ENCODE measurements at places on chromosomes 4 and X.
A peak's percentile ranks its signal among the peaks of the same experiment; 100 is the strongest.

GRCh38 chrX:9874483-9874882 is 88.3 kb downstream of the SHROOM2 start:
- no peak for DNase-seq

DNA sequence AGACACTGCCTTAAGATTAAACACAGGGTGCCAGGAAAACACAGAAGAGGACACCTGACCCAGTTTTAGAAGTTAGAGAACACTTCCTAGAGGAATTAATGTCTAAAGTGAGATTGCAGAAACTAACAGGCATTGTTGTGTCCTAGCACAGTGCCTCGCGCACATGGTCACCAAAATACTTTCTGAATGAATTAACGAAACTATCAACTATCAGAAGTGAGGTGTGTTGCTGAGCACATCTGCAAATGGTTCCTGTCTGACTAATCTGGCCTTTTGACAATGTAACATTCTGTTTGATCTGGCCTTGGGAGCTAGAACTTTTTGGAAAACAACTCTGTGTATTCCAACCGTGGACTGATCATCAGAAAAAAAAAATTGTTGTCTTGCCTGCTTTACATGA is 556.8 kb upstream of the LCORL start:
- no peak for DNase-seq

- peak; percentile 53 for DNase-seq
These were observed 227.7 kb downstream of the BCOR start for GRCh38 chrX:39869846-39870601.

DNA sequence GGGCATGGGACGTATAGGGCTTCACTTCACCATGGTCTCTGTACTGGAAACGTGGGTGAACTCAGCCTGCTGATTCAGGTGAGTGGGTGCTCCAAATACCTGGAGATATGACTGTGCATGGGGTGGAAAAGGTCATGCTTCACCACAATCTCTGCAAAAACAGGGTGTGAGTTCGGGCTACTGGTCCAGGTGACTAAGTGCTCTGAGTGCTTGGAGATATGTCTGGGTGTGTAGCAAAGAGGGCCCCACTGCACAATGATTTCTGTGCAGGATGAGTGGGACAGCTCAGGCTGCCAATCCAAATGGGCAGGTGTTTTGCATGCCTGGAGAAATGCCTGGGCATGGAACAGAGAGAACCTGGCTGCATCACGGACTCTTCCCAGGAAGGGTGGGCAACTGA is 11.2 kb upstream of the CPXCR1 start:
- DNase-seq = no peak

- peak; percentile 63 for DNase-seq
These were observed 1798.9 kb downstream of the PCDH7 start for GRCh38 chr4:32519060-32519459.

DNA sequence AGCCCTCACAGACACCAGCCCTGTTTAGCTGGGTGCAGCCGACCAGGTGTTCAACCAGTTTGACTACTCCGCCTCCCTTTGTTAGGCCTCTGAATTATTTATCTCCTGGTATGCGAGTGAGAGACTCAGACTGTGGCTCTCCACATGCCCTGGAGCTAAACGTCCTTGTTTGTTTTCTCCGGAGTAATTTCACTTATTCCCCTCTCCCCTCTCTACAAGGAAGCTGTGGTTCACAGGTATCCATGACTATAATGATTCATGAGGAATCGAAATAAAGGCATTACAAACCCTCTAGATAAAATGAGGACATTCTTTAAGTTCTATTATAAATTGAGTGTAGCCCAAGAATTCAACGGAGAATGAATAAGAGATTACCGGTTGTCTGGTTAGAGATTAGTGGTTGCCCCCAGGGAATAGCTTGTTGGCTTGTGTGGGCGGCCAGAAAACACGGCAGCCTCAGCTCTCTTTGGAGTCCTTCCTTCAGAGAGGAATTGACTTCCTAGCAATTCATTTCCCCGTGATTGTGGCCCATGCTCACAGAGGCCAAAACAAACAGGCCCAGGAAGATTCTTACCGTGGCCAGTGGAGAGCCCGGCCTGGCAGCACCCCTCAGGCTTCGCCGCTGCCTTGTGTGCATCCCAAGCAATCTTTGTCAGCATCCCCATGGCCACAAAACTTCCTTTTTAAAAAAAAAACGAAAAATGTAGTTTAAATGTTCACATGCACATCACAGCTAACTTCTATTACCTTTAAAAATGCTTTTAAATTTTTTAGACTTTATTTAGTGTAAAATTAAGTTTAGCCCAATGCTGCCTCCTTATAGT is 60.2 kb upstream of the CBR4 start:
- peak; percentile 91 for DNase-seq

DNA sequence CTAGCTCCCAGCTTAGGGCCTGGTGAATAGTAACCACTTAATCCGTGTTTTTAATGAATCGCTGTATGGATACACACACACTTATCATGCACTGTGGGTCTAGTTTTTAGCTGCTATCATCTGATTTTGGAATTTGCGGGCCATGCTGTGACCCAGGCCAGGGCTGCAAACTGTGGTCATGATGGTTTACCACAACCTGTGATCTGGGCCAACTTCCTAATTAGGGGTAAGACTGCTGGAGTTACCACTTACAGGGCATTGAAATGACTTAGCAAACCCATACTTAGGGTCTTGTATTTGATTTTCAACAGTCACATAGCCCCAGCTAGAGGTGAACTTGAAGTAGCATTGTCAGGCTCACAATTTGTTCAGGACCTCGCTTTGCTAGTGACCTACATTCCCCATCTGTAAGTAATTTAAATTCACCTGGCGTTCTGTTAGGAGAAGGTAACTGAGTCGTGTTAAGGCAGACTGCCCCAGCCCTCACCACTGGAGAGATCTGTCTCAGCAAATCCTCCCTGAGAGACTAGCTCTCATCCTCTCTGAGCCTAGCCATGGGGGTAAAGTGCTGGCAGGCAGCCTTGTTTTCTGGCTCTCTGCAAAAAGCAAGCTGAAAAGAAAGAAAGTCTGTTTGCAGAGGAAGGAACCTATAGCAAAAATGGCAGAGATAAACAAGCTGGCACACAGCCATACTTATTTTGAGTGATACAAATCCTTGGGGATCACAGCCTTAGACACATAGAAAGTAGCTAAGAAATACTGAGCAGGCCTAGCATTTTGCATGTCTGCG is 33.8 kb upstream of the EGFL6 start:
- no peak for DNase-seq

GRCh38 chr4:155012469-155012868 is 196.0 kb upstream of the NPY2R start:
- no peak for DNase-seq

DNA sequence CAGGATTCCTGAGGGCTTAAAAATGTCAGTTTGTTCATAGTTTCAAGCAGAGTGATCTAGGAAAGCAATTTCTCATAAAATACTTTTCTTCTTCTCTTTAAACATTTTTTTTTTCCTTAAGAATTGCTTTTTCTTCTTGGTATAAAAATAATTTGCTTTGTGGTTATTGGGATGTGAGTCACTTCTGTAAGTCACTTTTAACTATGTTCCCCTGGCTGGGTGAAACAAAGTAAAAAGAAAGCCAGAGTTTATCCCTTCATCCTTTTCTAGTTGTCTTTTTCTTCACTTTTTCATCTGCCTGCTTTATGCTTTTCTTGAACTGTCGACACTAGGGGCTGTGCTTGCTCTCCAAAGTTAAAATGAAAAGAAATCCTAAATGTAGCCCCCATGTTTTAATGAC is 33.5 kb downstream of the ARSJ start:
- DNase-seq = peak; percentile 51

GRCh38 chr4:82618103-82618720 is 56.4 kb upstream of the TMEM150C start:
- no peak for DNase-seq

DNA sequence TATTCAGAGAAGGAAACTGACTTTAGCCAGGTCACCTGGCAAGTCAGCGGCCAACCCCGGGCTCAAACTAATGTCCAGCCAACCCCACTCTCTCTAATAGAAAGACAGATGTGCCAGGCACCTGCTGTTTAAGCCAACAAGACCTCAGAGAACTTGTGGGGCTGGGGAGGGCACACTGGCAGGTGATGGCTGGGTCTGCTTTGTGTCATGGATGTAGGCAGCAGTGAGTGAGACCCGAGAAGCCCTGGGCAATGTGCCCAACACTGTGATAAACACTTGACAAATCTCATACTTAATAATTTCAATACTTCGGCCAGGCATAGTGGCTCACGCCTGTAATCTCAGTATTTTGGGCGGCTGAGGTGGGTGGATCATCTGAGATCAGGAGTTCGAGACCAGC is 9.0 kb upstream of the CD99L2 start:
- no peak for DNase-seq

- DNase-seq = peak; percentile 87
These were observed at the start of gene FAM53A for GRCh38 chr4:1683736-1684505. Gene FAM53A (minus strand): TSS chr4:1684313. CDS start chr4:1668741, 15,572 bp downstream.

DNA sequence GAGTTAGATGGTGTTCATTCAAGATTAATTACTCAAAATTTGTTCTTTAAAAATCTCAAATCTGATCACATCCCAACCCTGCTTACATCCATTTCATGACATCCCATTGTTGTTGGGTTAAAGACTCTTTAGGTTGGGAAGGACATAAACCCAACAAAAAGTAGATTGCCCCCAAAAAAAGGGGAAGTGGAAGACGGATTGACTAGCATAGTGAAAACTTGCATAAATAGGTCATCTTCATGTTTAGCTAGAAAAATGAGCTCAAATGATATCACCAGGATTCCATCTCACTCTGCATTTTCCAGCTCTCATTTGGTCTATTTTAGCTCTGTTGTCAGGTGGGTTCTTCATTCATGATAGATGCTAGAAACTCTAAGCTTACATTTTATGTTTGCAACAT is 18.5 kb upstream of the TET2 start:
- no peak for DNase-seq

DNA sequence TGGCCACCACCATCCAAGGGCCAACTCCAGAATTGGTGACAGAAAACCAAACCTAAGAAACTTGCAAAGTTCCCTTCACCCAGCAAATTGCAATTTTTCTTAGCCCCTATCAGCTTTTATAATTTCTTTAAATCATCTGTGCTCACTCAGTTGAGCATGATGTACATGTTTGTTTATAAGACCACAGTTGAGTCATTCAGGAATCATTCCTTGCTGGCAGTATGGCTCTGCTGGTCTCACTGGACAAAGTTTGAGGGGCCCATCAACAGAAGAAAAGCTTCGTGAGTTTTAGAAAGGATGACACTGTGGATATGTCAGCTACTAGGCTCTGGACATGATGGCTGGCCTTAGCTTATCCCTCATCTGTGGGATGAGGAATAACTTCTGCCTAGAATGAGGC is 4.0 kb downstream of the TRPC5 start:
- no peak for DNase-seq

GRCh38 chr4:100360211-100360610 is 157.6 kb downstream of the EMCN start:
- no peak for DNase-seq

DNA sequence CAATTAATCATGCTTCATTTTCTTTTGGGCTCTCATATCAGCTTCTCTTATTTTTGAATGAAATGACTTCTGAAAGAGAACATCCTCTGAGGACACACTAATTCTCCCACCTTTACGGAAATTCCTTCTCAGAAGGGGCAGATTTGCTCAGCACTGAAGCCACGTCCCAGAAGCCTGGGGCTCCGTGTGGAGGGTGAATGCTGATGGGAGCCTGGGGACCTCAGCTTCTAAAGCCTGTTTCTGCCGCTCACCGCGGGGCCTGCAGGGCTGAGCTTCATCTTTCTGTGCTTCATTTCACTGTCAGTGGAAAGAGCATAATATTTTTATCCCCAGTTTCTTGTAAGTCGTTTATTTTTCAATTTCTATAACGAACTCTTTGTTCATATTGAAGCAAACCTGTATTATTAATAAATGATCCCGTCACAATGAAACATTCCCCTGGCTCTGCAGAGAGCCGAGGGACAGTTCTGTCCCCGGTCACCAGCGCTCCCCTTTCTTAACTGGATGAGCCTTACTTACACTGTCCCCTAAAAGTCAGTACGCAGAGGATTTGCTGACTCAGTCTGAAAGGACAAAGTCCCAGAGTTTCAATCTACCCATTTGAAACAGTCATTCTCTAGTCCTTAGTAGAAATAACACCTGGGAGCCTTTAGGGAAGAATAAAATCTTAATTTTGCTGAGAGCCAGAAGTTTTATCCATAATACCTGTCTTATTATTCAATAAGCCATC is 364.6 kb upstream of the FAT1 start:
- no peak for DNase-seq

DNA sequence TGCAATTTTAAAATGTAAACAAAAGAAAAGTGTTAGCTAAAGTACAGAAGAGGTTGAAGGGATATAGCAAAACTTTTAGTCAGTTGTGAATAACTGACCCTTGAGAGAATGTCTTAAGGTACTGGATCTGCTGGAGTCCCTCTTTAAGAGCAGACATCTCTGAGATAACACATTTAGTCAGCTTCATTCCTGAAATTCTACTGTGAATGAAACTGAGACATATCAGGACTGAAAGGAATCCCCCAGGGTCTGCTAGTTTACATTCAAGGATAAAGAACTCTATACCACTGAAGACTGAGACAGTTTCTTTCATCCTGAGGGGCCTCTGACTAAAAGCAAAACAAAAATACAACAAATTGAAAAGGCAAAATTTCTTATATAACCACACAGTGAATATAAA is 54.4 kb downstream of the PGRMC1 start:
- DNase-seq = peak; percentile 21

DNA sequence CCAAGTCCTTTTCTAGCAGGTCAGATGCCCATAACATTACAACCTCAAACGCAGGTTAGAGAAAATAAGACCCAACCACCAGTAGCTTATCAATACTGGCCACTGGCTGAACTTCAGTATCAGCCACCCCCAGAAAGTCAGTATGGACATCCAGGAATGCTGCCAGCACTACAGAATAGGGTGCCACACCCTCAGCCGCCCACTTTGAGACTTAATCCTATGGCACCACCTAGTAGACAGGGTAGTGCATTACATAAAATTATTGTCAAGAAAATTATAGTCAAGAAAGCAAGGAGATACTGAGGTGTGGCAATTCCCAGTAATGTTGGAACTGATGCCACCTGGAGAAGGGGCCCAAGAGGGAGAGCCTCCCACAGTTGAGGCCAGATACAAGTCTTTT is 19.9 kb upstream of the TRIM61 start:
- DNase-seq = peak; percentile 30

- no peak for DNase-seq
These were observed 1.9 kb downstream of the SOWAHD start for GRCh38 chrX:119760026-119760877.

DNA sequence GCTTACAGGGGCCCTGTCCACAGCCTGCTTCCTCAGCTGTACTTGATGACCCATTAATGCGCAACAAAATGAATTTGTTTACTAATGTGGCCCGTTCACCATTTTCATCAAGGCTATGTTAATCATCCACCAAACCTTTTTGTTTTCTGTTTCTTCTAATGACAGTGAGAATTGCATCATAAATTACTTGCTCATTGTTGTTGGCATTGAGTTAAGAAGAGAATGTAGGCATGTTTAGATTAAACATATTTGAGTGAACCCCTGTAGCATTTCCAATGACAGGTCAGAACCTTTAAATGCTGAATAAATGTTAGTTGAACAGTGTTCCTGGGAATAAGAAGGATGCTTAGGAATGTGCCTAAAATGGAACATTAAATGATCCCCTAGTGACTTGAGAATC is 183.4 kb downstream of the SPRY1 start:
- no peak for DNase-seq

- DNase-seq = no peak
These were observed at the start of gene WAS for GRCh38 chrX:48683411-48683982. Gene WAS (plus strand): TSS chrX:48683799. CDS start chrX:48683854, 55 bp downstream.

- DNase-seq = peak; percentile 32
These were observed 11.5 kb downstream of the FGB start for GRCh38 chr4:154574311-154574710.
